ENCODE measurements at places on chromosomes 3 and 15. TPM values are rescaled to one million over a fixed set of nuclear protein-coding genes. Genes with fewer than 3 reads are reported as not detected.
A peak's percentile ranks its signal among the peaks of the same experiment; 100 is the strongest.

The GABPB1 gene
- polyA plus RNA-seq, result 24.8 TPM

The SHF gene
- 4.7 TPM for polyA plus RNA-seq

DNA sequence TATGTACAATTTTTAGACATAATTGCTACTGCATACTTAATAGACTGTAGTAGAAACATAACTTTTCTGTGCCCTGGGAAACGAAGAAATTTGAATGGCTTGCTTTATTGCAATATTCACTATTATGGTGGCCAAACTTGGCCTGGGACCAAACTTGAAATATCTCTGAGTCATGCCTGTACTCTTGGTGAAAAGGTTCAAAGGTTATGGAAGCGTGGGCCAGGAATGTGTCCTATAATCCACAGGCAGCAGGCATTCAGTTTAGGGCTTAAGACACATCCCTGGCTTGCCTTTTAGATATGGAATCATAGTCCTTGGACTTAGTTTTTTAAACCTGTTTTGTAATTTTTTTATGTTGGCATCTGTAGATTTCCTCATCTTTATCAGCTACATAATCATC, 124.3 kb downstream of the LRIG1 start:
- DNase-seq, result no peak

The NOX5 gene
- polyA plus RNA-seq, result 0.15 TPM

DNA sequence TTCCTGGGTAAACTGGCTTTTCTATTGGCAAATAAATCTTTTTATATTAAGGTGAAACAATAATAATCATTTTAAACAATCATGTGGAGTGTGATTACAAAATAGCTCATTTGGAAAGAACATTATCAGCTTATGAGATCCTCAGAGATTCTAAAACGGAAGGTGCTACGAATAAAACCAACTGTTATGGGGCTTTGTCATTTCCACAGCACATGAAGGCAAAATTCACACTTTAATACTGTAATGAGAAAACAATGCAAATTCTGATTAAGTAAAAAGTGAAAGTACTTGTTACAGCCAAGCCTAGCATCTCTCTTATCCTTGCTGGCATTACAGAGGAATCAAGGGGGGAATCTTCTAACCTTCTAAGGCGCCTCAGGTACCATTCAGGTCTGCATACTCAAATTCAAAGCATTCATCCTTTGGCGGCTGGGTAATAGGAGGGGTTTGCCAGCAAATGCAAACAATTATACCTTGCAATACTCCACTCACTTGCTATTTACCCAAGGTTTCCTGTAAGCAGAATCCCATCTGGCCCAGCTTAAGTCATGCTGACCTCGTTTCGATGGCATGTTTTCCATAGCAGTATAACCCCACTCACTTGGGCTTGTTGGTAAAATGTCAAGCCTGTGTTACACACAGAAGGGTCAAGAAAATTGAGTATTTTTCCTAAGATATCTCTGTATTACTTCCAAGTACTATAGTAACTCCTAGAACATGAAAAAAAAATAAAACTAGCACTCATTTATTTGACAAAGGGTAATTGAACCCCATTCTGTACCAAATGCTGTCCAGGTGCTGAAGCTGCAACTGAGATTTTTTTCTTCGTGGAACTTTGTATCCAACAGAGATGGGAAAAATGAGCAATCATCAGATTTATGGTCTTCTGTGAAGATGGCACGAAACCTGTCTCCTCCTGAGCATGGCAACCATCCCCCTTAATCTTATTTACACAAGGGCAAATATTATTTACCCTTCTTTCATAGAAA, 183.7 kb upstream of the LMCD1 start:
- peak; percentile 18 for DNase-seq

The PLAAT1 gene
- polyA plus RNA-seq, result not detected

GRCh38 chr15:46892621-46893160, 824.6 kb upstream of the SEMA6D start:
- DNase-seq, result no peak

The KY gene
- 0.09 TPM for polyA plus RNA-seq

The FBXL22 gene
- polyA plus RNA-seq, result 1.3 TPM

- no peak for DNase-seq
Observed at GRCh38 chr3:21745966-21746365, 5.0 kb downstream of the ZNF385D start.

DNA sequence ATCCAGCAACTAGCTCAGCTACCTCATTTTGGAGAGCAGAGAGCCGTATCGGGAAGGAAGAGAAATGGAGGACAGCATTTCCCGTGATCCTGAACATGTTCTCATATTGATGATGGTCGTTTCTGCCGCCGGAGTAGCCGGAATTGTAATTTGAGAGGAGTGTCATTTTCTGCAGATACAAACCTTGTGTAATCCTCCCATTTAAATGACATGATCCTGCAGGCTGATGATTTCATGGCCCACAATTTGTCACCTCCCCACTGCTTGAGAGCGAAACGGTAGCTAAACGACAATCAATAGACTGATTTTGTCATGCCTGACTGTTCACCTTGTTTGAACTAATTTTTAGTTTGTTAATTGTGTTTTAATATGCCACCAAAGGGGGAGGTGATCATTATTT, 126.5 kb upstream of the CNTN6 start:
- no peak for DNase-seq

- no peak for DNase-seq
Observed at GRCh38 chr15:51936105-51936478, 35.5 kb downstream of the LEO1 start.

GRCh38 chr3:151625086-151625485, 108.6 kb upstream of the AADACL2 start:
- no peak for DNase-seq

GRCh38 chr15:99090011-99090699, 14.7 kb upstream of the SYNM start:
- DNase-seq, result no peak

DNA sequence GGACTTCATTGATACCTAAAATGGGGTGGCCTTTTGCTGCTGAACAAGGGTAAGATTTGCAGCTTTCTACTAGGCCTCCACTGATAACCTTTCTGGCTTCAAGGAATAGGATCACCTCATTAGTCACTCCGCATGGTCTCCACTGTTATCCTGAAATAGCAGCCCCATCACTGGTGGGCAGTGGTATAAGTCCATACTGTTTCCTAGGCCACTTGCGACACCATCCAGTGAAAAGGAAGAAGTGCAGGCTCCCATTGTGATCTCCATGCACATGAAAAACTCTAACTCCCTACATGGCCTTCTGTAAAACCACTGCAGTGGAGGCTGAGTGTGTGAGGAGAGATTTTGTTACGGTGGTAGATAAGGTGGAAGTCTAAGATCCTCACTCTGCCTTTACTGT, 1455.9 kb downstream of the SI start:
- no peak for DNase-seq

- no peak for DNase-seq
Observed at GRCh38 chr15:98794211-98794610, 145.9 kb downstream of the IGF1R start.

DNA sequence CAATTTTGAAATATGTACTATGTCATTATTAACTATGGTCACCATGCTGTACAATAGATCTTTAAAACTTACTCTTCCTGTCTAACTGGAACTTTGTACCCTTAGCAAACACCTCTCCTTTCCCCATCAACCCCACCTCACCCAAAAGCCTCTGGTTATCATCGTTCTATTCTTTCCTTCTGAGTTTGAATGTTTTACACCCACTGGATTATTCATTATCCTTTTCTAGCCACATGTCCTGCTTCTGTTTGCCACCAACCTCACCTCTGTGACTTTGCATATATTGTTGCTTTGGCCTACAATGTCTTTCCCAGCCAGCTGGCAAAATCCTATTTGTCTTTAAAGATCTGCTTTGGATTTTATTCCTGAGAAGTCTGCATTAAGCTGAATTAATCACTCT, 102.6 kb upstream of the TSPAN3 start:
- no peak for DNase-seq

GRCh38 chr3:150082898-150083654, 112.4 kb upstream of the PFN2 start:
- no peak for DNase-seq
